ENCODE measurements at places on chromosomes 4 and X.

DNA sequence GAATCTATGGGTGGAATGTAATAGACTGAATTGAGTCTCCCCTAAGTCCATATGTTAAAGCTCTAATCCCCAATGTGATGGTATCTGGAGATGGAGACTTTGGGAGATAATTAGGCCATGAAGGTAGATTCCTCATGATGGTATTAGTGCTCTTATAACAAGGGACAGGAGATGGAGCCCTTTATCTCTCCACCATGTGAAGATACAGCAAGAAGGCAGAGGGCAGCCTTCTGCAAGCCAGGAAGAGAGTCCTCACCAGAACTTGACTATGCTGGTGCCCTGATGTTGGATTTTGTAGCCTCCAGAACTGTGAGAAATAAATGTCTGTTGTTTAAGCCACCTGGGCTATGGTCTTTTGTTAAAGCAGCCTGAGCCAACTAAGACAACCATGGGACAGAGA is 76.4 kb upstream of the F8A3 start:
- no peak for DNase-seq

- no peak for DNase-seq
Measured at GRCh38 chr4:101956068-101956825, 165.7 kb downstream of the BANK1 start.

GRCh38 chr4:138761638-138762220 is 253.9 kb upstream of the NOCT start:
- peak; percentile 45 for DNase-seq

DNA sequence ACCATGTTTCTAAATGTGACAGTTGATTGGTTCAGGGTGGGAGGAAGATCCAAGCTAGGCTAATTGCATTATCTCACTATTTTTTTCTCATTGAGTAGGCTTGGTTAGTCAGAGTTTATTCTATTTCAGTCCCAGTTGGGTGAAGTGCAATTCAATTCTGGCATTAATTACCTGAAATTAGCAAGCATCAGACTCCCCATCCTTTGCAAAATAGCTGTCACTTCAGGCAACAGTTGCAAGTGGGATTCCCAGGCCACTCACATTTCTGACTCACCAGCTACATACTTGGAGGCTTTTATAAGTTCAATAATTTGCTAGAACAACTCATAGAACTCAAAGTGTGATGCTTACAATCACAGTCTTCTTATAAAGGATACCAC is 155.8 kb upstream of the HAND2 start:
- no peak for DNase-seq

DNA sequence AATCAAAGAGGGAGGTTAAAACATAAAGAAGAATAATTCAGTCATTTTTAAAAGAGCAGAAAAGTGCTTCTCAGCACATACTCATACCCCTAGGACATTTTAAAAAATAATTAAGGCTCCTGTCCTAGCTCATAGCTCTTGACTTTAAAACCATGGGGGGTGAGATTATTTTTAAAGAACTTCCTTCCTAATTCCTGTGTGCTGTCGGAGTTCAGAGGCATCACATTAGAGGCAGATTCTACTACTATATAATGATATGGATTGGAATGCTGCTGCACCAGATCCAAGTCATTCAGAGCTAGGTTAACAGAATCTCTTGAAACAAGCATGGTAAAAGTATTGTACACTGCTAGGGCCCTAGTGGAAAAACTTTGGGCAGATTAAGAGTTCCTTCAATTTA is 456.5 kb upstream of the ADGRL3 start:
- no peak for DNase-seq

DNA sequence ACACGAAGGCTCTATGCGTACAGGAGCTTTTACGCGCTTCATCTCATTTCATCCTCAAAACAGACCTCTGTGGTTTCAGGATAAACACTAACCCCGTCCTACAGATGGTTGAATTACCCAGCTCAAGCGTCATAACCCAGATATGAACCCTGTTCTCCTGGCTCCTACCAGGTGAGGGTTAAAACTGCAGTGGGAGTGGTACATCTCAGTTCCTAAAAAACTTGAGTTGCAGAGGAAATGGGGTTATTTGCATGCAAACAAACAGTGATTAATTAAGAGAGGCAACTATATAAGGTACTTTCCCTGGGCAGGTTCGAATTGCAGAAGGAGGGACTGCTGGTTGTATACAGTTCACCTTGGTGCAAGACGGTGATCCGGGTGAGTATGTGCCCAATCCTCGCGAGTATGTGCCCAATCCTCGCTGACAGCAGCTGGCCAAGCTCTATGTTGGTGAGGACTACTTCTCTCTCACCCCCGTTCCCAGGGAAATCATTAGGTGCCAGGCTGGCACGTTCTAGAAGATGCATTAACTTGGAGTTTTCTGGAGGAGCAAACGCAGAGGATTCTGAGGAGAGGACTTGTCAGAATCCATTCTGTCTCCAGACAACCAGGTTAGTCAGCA is 72.6 kb downstream of the FHDC1 start:
- DNase-seq, result no peak

- DNase-seq, result no peak
Measured at GRCh38 chr4:98352940-98353339, 91.8 kb downstream of the RAP1GDS1 start.

GRCh38 chr4:35541888-35542213 is 702.5 kb downstream of the ARAP2 start:
- no peak for DNase-seq

DNA sequence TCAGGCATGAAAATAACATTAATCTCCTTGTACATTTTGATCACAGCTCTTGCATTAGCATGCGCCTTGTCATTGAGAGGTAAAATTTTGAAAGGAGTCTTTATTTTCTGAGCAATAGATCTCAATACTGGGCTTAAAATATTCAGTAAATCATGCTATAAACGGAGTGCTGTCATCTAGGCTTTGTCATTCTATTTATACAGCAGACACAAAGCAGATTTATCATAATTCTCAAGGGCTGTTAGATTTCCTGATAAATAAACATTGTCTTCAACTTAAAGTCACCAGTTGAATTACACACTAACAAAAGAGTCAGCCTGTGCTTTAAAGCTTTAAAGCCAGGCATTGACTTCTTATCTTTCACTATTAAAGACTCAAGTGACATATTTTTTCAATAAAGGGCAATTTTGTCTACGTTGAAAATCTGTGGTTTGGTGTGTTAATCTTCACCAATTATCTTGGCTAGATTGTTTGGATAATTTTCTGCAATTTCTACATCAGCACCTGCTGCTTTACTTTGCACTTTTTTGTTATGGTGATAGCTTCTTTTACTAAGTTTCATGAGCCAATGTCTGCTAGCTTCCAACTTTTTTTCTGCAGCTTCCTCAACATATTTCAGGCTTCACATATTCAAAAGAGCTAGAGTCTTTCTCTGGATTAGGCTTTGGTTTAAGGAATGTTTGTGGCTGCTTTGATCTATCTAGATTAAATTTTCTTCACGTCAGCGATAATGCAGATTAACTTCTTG is 27.9 kb upstream of the UGT2B4 start:
- no peak for DNase-seq

DNA sequence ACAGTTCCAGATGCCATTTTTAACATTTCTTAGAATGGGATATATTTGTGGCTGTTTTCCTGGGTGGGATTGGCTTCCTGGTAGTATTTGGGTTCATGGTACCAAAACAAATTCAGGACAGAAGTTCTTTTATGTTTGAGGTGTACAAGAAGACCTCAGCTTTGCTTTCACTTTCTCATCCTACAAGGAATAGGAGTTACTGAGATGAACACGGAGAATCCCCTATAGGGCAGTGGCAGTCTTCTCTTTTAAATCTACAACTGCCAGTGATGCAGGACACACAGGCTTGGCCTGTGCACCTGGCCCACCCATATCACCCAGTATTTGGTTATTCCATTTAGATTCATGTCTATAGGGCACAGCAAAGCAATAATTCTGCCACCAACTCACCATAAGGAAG is 35.2 kb downstream of the SLC10A7 start:
- no peak for DNase-seq

DNA sequence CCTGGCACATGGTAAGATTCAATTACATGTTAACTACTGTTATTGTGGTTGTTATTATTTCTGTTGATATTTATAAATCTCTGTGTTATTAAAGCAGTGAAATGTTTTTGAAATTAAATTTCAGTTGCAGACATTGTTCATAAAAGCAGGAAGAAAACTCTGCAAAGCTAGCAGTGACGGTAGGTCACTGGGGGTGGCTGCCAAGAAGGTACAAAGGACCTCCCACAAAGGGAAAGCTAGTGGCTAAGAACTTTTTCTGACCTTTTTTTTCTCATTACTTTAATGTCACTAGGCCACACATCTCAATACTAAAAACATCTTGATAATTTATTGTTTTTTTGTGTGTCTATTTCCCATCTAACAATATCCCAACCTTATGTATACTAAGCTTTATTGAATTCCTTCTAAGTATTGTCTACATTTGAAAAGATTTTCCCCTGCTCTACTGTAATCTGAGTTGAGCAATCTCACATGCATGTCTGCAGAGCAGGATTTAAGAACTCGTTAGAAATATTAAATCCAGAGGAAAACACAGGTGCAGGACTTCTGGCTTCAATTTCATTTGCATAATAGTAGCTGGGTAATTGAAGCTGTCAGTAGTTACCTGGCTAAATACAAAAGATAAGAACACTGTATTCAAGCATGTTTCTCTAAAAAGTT is 197.3 kb downstream of the CFAP299 start:
- no peak for DNase-seq

- no peak for DNase-seq
Measured at GRCh38 chr4:151532001-151532708, 123.2 kb downstream of the FHIP1A start.

DNA sequence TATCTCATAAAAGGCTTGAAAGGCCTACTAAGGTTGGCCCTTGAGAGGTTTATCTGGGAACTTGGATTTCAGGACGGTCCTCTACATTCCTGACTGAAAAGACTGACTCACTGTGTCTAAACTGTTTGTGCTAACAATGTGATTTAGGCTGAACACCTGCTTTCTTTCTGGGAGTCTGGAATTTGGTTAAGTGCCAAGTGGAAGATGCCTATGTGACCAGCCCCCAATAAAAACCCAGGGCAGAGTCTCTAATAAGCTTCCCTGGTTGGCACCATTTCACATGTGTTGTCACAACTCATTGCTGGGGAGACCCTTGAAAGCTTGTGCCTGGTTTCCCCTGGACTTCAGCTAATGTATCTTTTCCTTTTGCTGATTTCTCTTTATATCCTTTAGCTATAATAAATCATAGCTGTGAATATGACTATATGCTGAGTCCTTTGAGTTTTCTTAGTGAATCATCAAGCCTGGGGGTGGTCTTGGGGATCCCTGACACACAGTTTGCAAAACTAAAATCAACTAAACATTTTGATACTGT is 55.1 kb downstream of the GPR82 start:
- DNase-seq, result no peak

- DNase-seq, result no peak
Measured at GRCh38 chrX:104211187-104211586, 43.5 kb downstream of the ESX1 start.

- no peak for DNase-seq
Measured at GRCh38 chr4:152109531-152110509, 349.0 kb upstream of the GATB start.

- no peak for DNase-seq
Measured at GRCh38 chr4:80637190-80637589, 301.7 kb downstream of the CFAP299 start.

DNA sequence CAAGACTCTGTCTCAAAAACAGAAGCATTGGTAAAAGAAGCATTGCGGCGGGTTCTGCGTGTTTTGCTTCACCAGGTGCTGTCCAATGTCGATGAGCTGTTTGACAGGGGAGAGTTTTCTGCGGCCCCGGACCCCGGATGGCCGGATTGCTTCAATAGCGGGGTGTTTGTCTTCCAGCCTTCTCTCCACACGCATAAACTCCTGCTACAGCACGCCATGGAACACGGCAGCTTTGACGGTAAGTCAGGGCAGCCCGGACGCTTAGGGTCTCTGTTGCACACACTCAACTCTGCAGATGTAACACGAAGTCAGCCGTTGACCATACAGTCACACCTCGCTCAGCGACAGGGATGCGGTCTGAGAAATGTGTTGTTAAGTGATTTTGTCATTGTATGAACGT is 26.2 kb downstream of the GYG2 start:
- DNase-seq, result no peak

DNA sequence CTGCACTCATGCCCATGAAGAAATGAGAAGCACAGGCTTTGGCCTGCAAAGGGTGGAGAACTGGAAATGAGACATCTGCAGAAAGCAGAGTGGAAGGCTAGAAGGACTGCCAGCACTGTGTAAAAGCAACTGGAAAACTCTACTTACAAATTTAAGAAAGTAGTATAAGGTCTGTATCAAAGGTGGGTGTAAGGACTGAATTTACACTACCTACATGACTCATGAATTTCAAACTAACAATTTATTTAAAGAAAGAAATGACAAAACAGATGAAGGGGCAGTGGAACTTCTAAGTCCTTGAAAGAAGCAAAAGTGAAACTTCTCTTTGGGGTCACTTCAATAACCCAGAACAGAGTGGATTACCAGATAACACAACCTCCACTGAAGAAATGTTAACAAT is 71.2 kb downstream of the SLC10A7 start:
- DNase-seq, result no peak

GRCh38 chr4:76708971-76709771 is 188.8 kb downstream of the SOWAHB start:
- DNase-seq, result no peak

DNA sequence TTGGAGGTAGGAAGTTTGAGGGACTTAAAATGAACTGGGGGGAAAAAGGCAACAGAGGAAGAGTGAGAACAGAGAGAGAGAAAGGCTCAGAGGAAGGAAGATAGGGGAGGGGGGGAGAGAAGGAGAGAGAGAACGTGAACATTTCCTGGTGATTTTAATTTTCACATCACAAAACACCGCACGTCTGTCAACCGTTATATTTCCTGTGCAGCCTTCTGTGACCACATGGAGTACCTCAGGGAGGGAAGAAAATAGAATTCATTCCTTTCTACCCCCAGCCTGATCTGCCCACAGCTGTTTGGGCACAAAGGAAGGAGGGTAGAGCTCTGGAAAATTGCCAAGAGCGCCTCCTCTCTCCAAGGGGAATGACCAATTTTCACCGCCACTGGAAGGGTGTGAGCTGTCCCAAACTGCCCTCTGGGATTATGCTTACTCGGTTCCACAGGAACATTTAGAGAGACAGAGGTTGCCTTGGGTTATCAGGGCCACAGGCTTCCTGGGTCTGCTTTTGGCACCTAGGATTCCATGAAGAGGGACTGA is 135.7 kb upstream of the MAMLD1 start:
- DNase-seq, result no peak

DNA sequence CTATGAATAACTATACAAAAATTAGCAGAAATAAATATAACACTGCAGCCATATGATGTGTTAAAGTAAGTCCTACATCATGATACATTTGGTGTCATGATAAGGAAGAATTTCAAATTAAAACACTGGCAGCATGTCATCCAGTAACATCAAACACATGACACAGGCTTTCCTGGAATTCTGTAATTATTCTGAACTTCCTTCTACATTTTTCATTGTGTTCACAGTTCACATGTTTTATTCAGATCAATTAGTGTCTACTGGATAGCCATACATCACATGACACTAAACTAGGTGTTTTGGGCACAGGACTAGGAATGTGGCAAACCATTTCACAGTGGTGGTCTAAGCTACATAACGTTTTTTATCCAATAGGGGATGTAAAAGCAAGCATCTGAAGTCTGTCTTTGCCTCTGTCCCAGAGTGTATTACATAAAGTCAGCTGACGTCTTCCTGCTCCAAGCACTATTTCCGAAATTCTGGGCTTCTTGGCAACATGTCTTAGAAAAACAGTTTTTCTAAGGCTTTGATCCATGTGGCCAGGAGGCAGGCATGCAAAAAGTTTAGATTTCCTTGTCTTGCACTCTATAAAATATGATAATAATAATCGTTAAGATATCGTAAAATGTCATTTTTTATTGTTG is 707.9 kb downstream of the CENPC start:
- no peak for DNase-seq
